ENCODE measurements at places on chromosomes 5 and 9.

GRCh38 chr5:83470526-83471404, 779 bp upstream of the VCAN start:
- DNase-seq: no peak

GRCh38 chr9:92666236-92666635, 3.7 kb downstream of the IPPK start:
- DNase-seq: no peak

- peak; percentile 73 for DNase-seq
Measured at GRCh38 chr5:96601715-96602244, 60.4 kb upstream of the CAST start.

DNA sequence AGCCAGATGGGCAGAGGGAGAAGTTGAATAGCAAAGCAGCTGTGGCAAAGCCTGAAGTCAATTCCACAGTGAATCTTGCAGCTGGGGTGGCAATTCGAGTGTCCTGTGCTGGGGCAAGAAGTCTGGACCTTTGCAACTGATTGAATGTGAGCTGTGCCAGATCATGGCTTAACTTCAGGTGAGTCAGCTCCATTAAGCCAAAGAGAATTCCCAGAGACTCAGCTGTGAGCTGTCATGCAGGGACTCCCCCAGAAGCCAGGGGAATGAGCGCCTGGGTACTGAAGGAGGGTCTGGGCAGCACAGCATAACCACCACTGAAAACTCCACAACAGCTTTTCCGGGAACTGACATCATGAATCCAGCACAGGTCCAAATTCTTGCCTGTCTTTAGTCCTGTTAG, 153.5 kb upstream of the TRPC7 start:
- peak; percentile 6 for DNase-seq

- DNase-seq: no peak
Measured at GRCh38 chr5:173916233-173916632, 28.1 kb downstream of the CPEB4 start.

GRCh38 chr5:112616812-112617547, 120.7 kb upstream of the APC start:
- no peak for DNase-seq

DNA sequence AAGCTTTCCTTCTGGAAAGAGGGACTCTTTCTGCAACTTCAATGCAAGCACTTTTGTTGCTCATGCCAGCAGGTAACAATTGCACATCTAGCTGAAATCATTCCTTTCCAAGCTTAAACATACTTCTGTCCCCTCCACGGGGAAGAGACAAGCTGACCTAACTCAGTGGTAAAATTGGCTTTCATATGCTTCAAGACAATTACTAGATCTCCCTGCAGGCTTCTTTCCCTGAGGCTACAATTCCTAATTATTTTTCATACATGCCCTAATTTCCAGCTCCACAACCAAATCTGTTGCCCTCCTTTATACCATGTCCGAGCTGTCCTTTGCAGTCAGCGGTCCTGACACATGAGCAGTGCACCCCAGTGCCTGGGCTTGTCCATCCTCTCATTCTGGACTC, 324.9 kb downstream of the SPOCK1 start:
- no peak for DNase-seq

GRCh38 chr9:137069508-137070091, 757 bp downstream of the SAPCD2 start:
- no peak for DNase-seq

DNA sequence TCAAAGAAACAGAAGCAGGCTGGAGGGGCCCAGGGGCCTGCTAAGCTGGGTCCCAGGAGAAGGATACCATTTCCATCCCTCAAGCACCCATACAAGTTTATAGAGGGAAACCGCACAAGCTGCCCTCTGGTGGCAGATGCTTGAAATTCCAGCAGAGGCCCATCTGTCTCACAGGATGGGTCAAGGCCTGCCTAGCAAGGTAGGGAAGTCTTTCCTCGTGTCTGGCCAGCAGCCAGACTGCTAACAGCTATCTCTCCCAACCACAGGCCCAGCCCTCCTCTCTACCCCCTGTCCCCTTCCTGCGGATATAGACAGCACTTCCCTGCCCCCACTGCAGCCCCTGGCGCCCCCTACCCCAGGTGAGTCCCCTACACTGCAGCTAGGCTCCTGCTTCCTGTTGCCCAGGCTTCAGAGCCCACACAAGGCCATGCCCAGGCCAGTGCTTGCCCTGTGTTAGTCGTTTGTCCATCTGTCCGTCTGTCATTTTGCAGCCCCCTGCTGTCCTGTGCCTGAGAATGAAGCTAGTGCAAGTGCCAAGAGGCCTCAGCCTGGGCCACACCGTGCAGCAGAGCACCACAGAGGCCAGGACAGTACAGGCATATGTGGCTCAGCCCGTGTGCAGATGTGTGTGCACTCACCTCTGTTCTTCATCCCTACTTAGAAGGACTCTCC, 26.2 kb downstream of the TCF7 start:
- DNase-seq: peak; percentile 70

DNA sequence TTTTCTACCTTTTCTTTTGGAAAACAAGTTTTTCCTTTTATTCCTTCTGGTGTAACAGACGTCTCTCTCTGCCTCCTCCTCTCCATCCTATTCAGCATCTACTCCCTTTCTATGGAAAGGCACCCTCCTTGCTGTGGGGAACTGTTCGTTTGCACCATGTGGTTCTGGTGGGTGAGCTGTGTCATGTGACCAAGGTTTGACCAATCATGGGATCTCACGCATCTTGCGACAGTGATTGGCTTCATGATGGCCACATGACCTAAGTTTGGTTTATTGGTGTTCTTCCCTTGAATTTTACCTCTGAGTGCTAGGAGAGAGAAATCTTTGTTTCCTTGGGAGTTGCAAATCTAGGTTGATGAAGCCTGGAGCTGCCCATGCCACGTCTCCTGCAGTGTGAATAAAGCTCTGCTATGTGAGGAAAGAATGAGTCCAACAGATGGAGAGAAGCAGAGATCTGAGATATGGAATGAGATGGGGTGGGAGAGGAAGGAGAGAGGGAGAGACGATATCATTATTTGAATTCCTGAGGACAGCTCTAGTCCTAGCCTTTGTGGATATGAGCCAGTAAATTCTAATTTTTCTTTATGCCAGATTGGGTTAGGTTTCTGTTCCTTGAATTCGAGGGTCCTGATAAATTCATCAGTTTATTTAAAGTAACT, 178.8 kb upstream of the IL12B start:
- DNase-seq: no peak

DNA sequence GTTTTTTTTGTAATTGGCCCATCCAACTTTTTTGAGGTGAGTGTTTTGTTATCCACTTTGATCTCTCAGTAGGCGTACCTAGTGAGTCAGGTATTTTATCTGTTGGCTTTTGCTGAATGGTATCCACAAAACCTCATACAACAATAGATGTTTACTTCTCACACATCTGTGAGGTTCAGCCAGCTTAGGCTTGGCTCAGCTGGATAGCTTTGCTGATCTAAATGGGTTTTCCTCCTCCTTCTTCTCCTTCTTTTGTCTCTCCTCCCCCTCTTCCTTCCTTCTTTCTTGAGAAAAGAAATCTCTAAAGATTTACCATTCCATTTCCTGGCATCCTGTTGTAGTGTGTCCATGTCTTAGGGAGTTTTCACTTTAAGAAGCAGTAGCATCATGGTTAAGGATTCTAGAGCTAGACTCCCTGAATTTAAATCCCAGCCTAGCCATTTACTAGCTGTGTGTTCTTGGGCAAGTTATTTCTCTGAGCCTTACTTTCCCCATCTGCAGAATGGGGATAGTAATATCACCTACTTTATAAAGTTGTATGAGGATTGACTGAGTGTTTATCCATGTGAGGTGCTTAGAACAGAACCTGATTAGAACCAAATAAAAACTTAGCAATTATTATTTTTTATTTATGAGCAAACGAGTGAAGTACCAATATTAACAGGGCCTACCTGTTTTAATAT, 126.3 kb downstream of the ARHGAP26 start:
- no peak for DNase-seq

GRCh38 chr9:131656356-131657036, 83.4 kb downstream of the RAPGEF1 start:
- DNase-seq: no peak

DNA sequence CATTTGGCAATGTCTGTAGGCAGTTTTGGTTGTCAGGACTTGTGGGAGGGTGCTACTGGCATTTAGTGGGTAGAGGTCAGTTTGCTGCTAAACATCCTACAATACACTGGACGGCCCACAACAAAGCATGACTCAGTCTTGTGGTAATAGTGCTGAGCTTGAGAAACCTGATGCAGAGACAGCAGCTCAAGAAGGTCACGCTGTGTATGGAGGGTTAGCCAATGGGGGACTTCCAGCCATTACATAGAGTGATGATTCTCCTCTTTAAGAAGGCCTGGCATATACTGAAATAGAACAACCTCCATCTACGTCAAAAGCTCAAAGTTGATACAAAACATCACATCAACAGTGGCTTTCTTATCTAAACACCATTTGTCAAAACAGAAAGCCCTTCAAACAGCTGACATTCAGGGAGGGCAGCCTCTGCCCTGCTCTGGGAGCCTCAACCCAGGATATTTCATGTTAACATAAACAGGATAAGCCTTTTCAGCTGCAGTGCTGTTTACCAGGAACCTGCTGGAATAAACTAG, 143.0 kb downstream of the GPBP1 start:
- peak; percentile 75 for DNase-seq
